Stimulated activated CD8-positive, alpha-beta memory T cell treated with anti-CD3 and anti-CD28 coated beads, Interleukin-15, amount 100 ng/mL, for 24 hours (primary cell): ENCODE measurements at places on chromosomes 2 and 18.

- no peak for DNase-seq
Measured at GRCh38 chr2:206354129-206354528, 79.7 kb downstream of the ZDBF2 start.

- no peak for DNase-seq
Measured at GRCh38 chr2:120709608-120710041, 26.0 kb upstream of the GLI2 start.

DNA sequence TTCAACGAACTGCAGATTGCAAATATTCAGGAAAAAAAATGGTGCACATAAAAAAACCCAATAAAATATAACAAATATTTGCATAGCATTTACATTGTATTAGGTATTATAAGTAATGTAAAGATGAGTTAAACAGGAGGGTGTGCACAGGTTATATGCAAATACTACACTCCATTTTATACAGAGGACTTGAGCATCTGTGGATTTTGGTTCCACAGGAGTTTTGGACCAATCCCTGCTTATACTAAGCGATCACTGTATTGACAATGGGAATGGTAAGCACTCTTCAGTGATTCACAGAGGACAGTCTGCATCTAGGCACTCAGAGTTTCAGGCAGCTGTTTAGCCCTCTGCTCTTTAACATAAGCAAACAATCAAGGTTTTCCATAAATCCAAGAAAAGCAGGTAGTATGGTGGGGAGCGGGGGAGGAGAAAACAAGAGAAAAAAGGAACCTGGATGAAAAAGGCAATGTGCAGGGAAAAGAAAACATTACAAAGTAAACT is 206.0 kb upstream of the PARD3B start:
- DNase-seq, result no peak

GRCh38 chr2:104860451-104860790 is 6.5 kb downstream of the POU3F3 start:
- DNase-seq, result no peak

DNA sequence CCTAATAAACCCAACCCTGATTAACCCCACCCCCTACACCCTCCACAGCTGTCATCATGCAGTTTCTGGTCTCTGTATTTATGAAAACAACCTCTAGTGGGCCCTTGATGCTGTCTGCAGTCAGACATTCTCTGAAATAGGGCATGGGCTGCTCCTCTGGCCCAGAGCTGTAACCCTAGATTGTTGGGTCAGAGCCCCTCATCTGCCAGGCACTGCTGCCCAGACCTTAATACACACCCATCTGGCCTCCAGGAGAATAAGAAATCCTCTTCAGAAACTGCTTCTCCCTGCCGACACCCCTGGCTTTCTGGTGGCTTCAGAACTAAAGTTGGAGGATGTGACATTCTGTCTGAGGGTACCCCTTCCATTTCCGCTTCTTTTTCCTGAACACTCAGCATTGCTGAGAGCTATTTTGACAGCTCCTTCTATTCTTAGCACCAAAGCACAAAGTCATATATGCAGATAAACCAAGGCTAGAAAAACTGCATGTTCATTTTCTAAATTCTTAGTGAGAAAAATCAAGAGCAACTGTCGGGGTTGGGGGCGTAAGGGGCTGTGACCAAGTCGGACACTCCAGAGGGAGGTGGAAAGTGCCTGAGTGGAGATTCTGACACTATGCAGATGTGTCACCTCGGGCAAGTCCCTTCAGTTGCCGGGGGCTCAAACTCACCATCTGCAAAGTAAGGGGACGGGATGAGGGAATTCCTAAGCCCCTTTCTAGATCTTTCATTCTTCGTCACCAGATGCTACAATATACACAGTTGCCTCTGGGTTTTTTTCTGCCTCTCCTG is 28.7 kb downstream of the SRSF7 start:
- no peak for DNase-seq

- DNase-seq, result no peak
Measured at GRCh38 chr2:232511336-232511890, 8.8 kb upstream of the PRSS56 start.

DNA sequence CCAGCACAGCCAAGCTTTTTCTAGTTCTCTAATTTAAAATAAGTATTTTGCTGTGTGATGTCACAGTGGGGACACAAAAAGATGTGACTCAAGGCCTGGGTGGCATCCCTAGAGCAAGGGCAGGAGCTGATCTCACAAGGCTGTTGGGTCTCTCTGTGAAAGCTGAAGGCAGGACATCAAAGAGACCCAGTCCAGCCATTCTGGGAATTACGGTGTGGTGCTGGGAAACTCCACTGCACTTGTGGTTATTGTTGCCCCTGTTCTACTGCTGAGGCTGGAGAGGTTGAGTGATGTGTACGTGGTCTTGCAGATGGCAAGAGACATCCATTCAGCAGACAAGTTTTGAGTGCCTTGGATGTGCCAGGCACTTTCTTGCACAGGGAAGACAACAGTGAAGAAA is 352.9 kb downstream of the CYRIA start:
- DNase-seq, result no peak

- DNase-seq, result no peak
Measured at GRCh38 chr2:185316383-185316782, 422.2 kb upstream of the FSIP2 start.

GRCh38 chr2:46970334-46971288 is 55.0 kb upstream of the MCFD2 start:
- no peak for DNase-seq

- no peak for DNase-seq
Measured at GRCh38 chr2:179239195-179239594, 25.4 kb downstream of the SESTD1 start.

DNA sequence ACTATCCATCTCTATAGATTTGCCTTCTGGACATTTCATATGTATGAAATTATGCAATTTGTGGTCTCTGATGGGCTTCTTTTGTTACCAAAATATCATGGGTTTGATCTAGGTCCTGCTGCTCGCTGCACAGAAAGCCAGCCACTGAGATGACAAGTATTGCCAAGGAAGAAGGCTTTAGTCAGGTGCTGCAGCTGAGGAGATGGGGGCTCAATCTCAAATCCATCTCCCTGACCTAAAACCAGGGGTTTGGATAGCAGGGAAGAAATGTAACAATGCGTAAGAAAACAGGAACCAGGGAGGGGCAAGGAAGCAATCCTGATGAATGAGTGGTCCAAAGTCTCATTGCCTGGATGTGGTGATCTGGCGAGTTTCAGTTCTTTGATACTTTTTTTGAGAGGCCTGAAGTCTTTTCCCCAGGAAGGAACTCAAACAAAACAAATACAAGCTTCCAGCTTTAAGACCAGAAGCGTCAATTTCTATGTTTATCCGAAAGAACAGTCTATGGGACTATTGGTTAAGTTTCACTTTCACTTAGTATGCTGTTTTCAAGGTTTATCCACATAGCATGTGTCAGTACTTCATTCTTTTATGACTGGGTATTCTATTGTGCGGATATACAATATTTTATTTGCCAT is 3.4 kb upstream of the CKAP2L start:
- no peak for DNase-seq

DNA sequence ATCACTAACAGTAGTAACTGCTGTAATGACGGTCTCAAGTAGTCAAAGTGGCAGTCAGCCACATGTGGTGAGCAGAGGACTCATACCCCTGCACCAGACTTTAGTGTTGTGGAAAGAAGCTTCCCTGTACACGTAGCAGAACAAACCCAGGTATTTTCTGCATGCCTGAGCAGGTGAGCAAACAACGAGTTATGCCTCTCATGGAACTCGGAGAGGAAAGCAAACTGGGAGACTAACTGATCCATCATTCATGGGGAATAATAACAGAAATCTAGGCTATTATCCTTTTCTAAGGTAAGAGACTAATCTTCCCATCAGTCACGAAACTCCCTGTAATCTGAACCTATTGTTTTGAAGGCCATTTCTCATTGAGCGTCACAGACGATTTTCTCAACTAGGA is 1495.2 kb upstream of the NXPH2 start:
- no peak for DNase-seq

DNA sequence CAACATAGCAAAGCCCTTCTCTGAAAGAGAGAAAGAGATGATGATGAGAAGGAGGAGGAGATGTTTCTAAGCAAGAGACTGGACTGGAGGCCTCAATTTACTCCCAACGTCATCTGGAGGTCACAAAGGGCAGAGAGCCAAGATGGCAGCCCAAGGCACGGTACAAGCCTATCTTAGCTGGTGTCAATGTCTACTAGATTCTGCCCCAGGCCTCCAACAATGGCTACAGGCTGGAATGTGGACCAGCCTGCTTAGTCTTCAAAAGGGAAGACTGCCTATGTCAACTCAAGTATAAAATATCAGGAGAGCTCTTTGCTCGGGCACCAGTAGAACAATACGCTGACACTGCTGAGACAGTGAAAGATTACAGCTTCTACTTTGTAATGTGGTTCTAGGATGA is 6.7 kb upstream of the SLC4A5 start:
- DNase-seq, result no peak

- no peak for DNase-seq
Measured at GRCh38 chr18:69326094-69326493, 74.6 kb upstream of the DOK6 start.

DNA sequence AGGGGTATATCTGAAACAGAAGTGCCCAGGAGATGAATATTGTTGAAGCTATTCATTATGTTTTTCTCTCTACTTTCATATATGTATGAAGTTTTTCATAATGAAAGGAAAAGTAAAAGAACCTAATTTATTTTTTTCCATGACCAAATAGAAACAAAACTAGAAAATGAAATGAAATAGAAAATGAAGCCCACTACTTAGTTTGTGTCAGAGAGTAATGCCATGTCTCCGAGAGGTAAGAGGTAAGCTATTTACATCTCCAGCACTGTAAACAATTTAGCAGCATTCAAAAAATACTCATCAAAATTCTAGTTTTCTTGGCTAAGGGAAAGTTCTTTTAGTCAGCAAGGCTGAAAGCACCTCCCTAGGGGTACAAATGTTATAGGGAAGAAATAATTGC is 238.6 kb downstream of the PTH2R start:
- no peak for DNase-seq

DNA sequence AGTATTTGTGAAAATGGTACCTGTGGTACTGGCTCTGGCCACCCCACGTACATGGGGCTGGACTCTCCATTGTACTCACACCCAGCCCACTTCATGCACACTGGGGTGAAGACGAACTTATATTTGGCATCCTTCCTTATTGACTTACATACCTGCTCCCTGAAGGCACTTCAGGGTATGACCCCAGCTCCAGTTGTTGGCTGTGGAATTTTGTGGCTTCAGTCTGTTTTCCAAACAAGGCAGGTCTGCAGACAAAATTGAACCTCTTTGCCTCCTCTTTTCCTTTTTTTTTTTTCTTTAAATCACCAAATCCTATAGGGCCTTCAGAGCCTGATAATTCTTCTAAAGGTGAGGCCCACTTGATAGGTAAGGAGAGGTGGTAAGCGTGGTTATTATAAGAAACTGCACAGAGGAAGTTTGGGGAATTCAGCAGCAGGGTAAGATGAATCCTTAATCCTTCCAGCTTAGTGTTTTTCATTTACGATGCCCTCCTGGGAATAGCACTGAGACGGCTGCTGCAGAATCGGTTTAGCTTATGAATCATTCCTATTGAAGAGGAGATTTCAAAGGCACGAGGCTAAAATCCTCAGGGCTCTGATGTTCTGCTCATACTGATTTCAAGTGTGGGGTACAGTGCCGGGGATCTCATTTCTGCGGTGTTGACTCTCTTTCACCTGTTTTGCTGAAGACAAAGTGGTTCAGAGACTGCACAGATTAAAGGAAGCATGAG is 55.2 kb downstream of the KIF5C start:
- no peak for DNase-seq

- no peak for DNase-seq
Measured at GRCh38 chr2:61718965-61719364, 134.9 kb downstream of the FAM161A start.

- DNase-seq, result no peak
Measured at GRCh38 chr2:178473931-178474330, 4.5 kb downstream of the FKBP7 start.

- DNase-seq, result no peak
Measured at GRCh38 chr2:36013064-36013463, 342.5 kb upstream of the CRIM1 start.

- no peak for DNase-seq
Measured at GRCh38 chr18:59823596-59824195, 76.1 kb upstream of the PMAIP1 start.

GRCh38 chr2:142878031-142878678 is 691 bp downstream of the KYNU start:
- no peak for DNase-seq

DNA sequence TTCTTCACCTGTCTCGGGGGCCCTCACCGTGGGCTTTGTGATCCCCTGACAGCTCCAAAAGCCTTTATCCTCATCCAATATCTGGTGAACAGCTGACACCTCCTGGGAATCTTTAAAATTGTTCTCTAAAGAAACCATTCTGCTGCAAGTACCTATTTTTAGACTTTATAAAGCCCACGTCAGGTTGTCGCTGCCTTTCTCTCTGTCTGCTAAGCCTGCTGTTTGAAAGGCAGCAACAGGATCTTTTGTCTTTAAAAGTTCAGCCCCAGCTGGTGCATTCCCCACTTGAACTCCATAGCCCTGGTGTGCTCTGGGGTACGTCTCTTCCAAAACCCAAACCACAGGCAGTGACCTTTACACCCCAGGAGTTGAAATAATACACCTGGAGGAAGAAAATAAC is 145.0 kb downstream of the NEDD4L start:
- DNase-seq, result no peak

- DNase-seq, result no peak
Measured at GRCh38 chr2:223109341-223109740, 57.4 kb downstream of the KCNE4 start.

DNA sequence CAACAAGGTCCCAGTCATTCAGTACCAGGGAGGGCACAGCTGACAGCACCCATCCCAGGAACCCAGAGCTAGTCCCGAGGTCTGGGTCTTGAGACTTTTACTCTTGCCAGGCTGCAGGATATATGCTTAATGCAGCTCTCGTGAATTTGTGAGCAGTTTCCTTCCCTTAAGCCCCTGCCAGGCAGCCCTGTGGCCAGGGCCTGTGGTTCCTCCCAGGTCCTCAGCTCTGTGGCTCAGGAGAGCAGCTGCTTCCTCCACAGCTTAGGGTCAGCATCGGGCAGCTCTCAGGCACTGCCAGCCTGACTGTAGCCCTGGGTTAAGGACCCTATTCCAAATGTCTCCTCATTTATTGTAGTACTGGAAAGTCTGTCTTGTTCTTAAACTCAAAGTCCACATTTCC is 1384.8 kb downstream of the RPIA start:
- DNase-seq, result no peak

DNA sequence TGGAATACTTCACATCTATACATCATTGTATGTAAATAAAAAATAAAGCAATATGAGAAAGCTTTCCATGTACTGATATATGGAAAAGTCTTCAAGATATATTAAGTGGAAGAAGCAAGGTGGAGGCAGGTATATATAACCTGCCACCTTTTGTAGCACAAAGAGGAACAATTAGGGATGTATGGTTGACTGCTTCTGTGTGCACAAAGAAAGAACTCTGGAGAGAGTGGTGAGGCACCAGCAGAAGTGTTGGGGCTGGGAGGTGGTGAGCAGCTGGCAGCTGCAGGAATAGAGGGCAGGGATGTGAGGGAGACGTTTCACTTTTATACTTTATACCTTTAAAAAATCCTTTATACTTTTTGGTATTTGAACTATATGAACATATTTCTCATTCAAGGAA is 26.1 kb downstream of the KIF5C start:
- DNase-seq, result no peak
